ENCODE measurements at places on chromosomes 1 and 21.
A peak's percentile ranks its signal among the peaks of the same experiment; 100 is the strongest.

DNA sequence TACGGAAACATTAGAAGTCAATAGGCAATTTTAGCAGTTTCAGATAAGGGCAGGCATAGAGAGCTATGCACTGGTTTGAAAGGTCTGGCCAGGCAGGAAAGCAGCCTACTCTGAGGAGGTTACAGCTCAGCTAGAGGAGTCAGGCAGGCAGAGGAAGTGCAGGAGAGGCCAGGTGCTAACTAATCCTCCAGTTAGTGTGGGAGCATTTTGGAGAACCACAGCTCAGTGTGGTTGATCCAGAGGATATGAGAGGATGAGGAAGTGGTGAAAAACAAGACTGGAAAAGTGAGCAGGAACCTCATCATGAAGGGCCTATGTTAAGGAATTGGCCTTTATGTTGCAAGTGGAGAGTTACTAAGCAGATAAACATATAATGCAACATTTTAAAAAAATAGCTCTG is 282.4 kb upstream of the SGIP1 start:
- peak; percentile 87 for DNase-seq

DNA sequence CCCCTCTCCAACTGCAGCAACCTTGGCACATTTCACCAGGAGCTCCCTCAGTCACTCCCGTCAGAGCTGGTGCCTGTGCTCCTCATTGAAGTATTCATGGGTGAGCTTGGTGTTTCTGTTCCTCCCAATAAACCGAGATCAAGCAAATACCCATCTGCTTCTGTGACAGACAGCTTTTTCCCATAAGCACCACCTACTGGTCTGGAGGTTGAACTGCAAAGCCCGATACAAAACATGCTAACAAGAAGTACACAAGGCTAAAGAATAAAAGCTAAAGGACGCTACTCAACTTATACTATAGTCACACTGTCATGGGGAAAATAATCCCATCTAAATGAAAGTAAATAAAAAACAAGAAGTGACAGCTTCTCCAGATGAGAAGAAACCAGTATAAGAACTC is 111.9 kb upstream of the C21orf91 start:
- DNase-seq = no peak

- DNase-seq = no peak
Observed at GRCh38 chr1:79667848-79668696, 661.5 kb upstream of the ADGRL4 start.

- no peak for DNase-seq
Observed at GRCh38 chr1:119768778-119769177, at the start of gene HMGCS2. Gene HMGCS2 (minus strand): TSS chr1:119768905. CDS start chr1:119768844, 61 bp downstream.

DNA sequence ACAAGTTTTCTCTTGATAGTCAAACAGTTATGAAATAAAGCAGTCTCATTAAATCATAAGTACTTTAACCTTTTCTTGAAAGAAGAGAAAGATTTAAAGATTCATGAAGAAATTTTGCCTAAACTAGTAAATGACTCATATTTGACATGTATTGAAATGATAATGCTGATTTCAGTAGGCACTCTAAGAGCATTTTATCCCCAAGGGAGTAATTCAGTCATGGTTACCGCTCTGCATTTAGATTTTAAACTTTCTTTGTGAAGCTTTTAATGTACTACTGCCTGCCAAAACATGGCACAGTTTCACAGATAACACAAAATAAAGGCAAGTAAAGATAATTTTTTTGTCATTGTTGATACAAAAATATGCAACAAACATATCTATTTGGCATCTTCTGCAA is 6.8 kb downstream of the USH2A start:
- no peak for DNase-seq

DNA sequence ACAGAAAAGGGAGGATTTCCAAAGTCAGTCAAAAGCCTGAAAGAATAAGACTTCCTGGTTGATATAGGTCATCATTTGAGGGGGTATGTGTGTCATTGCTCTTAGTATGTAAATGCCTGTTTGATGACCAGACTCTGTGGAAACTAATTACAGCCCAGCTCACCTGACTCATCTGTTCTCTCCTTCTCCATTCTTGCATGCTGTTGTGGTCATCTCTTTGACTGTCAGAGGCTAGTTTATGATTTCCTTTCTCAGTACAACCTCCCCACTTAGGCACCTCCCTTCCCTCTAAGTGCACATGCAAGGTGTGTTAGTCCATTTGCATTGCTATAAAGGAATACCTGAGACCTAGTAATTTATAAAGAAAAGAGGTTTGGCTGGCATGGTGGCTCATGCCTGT is 2.4 kb upstream of the C1orf116 start:
- DNase-seq = peak; percentile 38

DNA sequence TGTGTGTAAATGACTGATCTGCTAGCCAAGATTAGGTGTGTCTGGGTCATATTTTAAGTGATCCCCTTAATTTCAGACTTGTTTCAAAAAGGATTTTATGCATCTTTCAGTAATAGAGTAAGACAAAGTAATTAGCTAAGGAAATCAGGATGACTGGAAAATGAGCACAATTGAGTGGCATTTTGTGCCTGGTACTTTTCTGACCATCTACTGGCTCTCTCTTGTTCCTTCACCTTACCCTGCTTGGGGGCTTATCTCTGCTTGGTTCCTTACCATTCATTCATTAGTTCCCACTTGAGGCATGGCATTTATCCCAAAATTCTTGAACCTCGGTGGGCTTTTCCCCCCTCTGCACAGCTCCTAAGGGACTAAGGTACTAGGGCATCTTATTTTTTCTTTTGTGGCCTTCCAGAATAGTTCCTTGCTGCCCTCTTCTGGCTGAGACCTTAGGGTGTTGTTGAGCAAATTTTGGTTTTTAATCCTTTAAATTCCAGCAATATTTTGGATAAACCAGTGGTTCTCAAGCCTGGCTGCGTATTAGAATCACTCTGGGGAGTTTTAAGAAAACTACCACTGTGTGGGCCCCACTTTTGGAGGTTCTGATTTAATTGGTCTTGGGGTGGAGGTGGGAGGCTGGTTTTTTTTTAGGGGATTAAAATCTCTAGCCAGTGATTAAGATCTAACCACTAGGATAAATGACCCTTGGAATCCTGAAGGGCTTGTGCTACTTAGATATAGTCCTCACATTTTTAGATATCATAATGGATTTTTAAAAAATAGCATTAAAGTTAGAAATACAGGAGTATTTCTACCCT is 50.8 kb downstream of the HS2ST1 start:
- peak; percentile 28 for DNase-seq

GRCh38 chr1:154663471-154664060 is 55.6 kb upstream of the ADAR start:
- no peak for DNase-seq

- DNase-seq = no peak
Observed at GRCh38 chr1:30452925-30453324, 270.5 kb downstream of the MATN1 start.

DNA sequence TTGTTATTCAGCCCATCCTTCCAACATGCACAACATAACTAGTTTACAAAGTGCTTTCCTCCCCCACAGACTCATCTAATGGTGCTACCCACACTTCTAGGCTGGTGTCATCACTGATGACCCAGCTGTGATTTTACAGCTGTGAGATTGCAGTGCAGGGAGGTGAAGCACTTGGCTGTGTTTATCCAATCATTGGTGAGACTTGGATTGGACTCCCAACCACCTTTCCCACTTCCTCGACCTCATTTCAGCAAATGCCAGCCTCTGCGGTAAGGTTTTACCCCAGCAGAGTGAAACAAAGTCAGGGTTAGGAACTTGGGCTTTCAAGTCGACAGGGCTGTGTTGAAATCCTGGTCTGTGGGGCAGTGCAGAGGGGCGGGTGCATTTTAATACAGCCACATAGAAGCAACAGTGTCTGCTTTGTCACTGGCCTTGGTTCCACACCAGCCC is 22.1 kb downstream of the ECHDC2 start:
- DNase-seq = no peak

DNA sequence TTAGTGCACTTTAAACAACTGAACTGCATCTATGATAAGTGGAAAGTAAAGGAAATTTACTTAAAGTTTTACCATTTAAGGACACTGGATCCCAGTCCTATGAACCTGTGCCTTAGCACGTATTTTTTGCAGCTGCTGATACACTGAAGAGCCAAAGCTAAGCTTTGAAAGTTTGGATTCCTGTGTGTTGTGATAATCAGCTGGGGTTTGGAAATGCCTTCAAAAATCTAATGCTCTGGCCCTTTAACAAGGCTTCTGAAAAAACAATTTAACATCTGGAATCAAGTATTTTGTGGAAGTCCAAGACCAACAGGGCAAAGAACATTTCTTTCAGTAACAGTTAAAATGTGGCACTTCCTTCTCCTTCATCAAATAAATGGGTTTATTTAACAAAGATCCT is 51.8 kb downstream of the DDAH1 start:
- DNase-seq = no peak

GRCh38 chr1:119885903-119886783 is 10.2 kb downstream of the ADAM30 start:
- DNase-seq = peak; percentile 48

- no peak for DNase-seq
Observed at GRCh38 chr21:31918250-31918775, 45.5 kb downstream of the HUNK start.

Data from suppressor macrophage treated with lipopolysaccharide for 4 hours (primary cell).